AG04449 (cell line): ENCODE measurements at places on chromosomes 3 and 15.

GRCh38 chr3:129085818-129086217, 25.2 kb downstream of the GP9 start:
- DNase-seq, result no peak

DNA sequence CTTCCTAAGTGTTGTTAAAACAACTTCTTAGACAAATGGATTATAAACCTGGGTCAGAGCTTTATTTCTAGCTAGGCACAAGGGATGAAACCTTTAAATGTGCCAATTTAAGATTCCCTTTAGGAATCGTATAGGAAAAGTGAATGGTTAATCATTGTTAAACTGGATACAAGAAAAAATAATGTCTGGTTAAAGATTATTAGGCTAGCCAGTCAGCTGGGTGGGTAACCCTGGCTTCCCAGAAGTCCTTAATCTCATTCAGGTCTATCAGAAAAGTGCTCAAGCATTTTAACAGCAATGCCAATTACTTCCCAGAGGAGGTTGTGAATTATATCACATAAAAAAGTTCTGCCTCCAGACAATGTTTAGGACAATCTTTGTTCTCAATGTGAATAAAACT, 37.6 kb downstream of the NANOGP8 start:
- DNase-seq, result no peak

GRCh38 chr3:21620511-21621155, 130.4 kb downstream of the ZNF385D start:
- DNase-seq, result no peak

GRCh38 chr3:177284383-177284881, 87.2 kb upstream of the TBL1XR1 start:
- no peak for DNase-seq

GRCh38 chr3:59824876-59825275, 775.1 kb upstream of the CFAP20DC start:
- no peak for DNase-seq
